ENCODE measurements at places on chromosomes 2 and 18.

DNA sequence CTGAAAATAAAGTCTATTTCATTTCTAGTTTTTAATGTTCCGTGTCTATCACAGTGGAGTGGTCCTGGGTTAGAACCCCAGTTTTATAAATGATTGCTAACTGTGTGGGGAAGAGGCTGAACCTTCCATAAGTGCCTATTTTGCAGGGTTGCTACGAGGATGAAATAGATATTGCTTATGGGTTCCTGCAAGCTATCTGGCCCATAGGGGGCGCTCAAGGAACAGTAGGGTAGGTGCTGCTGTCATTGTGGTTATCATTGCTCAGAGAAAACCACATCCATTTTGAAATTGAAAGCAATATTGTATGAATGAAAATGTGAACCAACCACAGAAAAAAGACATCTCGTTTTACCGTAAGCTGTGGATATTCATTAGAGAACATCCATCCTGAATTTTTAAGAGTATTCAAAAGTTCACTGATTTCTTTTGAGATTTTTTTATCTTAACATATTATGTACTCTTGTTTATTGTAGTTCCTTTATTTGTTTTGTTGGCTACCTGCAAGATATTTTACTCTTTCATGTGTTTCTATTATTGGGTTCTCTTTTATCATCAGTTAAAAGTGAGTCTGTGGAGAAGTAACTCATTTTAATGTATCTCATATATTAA lies 261.6 kb downstream of the NAPG start:
- peak; percentile 64 for DNase-seq

DNA sequence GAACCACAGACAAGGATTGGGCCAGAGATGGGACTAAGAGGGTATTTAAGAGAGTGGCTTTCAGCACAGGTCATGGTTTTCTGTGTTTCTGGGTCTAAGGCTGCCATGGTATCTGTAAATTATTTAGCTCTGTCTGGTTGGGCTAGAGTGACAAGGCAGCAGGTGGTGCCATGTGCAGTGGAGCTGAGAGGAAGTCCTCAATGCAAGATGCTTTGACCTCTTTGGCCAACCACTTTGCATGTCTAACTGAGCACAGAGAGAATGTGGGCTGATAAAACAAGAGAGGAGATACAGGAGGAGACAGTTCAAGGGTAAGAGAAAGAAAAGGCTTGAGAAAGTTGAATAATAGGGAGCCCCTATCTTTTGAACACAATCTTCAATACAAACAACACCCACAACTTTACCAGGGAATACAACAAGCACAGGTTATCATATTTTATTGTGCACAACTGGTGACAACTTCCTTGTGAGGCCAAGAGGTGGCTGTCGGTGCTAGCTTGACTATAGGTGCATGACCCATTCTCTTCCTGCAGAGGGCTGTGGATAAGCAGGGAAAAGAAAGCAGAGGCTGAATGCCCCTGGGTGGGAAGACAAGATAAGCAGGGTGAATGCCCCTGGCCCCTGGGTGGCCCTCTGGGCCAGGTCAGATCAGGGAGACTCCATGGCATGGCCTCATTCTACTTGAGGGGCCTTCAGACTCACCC lies 12.3 kb downstream of the FLACC1 start:
- no peak for DNase-seq

DNA sequence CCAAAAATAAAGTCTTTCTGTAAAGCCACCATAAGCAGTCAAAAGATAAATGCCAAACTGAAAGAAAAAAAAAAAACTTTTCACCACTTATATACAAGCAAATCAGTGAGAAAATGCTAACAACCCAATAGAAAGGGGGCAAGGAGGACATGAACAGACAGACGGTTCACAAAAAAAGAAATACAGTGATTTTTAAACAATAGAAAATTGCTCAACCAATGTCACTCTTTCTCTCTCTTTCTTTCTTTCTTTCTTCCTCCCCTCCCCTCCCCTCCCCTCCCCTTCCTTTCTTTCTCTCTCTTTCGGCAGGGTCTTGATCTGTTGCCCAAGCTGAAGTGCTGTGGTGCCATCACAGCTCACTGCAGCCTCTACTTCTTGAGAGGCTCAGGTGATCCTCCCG lies 28.8 kb upstream of the SPATA3 start:
- DNase-seq, result no peak

DNA sequence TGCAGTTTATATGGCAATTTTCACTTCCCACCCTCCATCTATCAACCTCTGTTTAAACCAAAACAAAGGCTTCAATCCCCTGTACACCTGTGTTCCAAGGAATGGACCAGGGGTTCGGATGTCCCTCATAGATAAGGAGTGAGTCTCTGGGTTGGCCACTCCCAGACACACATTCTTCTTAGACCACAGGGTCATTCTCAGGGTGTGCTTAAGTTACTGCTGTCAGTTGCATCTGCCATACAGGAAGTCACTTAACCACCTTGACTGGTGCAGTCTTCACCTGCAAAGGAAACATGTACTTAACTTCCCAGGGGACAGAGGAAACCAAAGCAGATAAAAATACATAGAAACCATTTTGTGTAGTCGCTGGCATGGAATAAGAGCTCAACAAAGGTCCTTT lies 151.0 kb upstream of the NDUFV2 start:
- no peak for DNase-seq

DNA sequence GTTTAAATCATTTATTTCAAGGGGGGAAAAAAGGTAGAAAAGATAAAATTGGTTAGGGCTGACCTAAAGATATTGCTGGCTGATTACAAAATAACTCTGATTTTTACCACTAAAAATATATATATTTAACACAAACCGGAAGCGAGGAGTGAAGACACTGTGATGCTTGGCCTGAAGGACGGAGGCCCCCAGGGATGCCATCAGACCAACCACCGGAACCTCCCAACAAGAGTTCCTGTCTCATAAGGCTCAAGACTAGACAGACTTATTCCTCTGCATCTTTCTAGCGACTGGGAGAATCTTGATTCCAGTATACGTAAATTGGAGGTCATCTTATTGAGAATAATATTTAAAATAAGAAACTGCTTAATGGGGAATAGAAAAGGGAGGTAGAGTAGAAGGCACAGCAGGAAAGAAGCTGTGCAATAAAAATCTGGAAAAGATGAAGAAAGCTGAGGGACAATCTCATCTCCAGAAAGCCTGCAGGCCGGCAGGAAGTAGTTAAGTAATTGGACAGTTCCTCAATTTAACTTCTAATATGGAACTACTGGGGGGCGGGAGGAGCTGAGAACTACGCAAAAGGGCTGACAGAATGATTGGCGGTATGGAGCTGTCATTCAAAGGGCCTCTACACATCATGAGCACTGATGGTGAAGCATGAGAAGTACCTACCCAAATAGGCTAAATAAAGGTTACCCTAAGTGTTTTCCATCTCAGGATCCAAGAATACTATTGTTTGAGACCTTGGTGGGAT lies 91.1 kb downstream of the DTNB start:
- no peak for DNase-seq

GRCh38 chr2:217054791-217055190 lies 194.9 kb upstream of the TNP1 start:
- DNase-seq, result no peak

- no peak for DNase-seq
These were observed 839 bp upstream of the GPR148 start for GRCh38 chr2:130728007-130728454.

- no peak for DNase-seq
These were observed 76.7 kb downstream of the RND3 start for GRCh38 chr2:150410809-150411208.

GRCh38 chr2:69936906-69937305 lies 22.0 kb downstream of the MXD1 start:
- no peak for DNase-seq

- no peak for DNase-seq
These were observed 208.7 kb downstream of the KCNE4 start for GRCh38 chr2:223260681-223261080.

DNA sequence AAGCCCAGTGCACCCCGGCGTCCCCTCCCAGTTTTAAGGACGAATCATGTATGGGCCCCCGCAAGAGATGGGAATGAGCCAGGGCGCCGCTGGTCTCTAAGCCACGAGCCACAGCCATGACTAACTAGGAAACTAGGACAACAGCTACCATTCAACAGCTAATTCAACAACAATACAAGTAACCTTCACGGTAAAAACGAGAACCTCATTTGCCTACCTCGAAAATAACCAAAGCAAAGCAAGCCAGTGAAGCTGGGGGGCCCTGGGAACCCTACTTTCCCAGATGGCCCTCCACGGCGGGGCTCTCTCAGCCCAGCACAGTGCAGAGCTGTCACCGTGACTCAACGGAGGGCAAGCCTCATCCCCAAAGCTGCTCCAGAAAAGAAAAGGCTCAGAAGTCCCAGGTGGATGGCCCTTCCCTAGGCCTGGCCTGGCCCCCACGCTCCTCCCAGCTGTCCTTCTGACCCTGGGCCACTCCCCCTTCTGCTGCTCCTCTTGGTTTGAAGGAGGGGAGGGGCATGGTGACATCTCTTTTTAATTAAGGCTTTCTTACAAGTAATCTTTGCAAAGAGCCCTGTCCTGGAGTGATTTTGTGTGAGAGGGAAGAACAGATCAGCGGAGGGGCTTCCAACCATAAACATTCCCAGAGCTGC lies 126.3 kb downstream of the HDAC4 start:
- no peak for DNase-seq

GRCh38 chr2:116676776-116677175 lies 1137.7 kb upstream of the DDX18 start:
- no peak for DNase-seq

- no peak for DNase-seq
These were observed 53.1 kb downstream of the FIGN start for GRCh38 chr2:163682695-163683094.

- no peak for DNase-seq
These were observed 119.0 kb upstream of the KLHL14 start for GRCh38 chr18:32891797-32892196.

DNA sequence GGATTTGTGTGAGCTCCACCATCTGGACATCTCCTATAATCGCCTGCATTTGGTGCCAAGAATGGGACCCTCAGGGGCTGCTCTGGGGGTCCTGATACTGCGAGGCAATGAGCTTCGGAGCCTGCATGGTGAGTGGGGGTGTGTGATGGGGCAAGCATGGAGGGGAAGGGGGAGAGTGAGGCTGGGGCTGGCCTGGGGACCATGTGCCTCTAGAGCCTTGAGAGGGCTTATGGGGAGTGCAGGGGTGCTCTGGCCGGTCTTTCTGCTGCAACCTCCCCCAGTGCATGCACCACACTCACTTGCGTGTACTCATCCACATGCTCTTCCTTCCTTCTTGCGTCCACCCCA lies 7.9 kb downstream of the STK11IP start:
- DNase-seq, result no peak

GRCh38 chr2:47054868-47055267 lies 100.2 kb downstream of the STPG4 start:
- no peak for DNase-seq

GRCh38 chr18:24656050-24656449 lies 195.6 kb downstream of the HRH4 start:
- DNase-seq, result no peak

- DNase-seq, result no peak
These were observed 135.2 kb downstream of the VWC2L start for GRCh38 chr2:214545898-214546542.

DNA sequence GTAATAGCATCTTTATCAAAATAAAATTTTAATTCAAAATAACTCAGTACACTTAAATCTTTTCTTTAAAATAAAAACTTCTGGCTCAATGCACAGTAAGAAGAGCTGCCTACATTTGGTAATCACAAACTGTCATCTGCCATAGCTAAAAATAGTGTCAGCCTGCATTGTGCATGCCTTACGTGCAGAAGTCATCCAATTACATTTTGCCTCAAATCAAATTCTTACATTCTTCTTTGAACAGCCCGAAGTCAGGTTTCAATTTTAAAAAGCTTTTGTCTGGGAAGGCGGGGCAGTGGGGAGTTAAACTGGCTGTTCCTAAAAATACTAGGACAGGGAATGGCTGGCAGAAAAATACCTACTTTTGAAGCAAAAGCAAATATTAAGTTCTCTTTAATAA lies 51.1 kb downstream of the RTN4 start:
- no peak for DNase-seq

DNA sequence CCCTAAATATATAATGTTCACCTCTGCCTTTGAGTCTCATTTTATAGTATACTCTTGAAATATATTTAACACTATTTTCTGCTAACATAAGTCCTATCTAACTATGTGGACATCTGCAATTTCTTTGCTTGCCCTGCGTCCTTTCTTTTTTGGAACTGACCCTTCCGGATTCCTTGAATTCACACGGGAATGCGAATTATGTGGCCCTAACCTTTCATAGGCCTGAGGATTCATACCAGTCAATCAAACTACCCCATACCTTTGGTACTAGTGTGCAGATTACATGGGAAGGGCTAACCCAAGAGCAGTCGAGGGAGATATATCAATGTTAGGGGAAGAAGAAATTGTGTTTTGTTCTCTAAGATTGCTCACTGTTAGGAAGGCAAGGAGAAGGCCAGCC lies 56.4 kb downstream of the NRXN1 start:
- no peak for DNase-seq

- no peak for DNase-seq
These were observed 106.8 kb downstream of the DNAH7 start for GRCh38 chr2:195961873-195962272.

DNA sequence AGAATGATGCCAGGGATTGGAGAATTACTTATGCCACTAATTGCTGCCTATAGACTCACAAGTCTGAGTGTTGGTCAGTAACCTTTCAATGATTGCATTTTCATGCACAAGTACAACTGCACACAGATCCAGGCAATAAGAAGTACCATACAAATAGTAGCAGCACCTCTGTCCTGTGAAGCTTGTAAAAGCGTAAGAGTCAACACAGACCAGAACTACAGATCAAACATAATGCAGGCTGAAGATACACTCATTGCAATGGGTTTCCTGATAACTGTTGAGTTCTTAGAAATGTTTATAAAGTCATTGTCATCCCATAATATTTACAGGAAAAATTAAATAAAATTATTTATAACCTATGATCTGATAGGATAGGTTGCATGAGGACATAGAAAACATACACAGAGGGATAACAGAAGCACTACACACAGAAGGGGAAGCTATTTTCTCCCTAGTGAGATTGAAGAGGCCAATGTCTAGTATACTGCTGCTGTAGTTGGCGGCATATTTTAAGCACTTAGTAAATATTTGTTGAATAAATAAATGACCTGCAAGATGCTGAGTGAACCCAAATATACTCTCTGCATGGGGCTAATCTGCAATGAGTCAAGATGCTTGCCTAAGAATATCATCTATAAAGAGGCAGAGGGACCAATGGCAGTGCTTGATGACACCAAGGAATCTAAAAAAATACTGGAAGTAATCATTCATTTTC lies 5.7 kb upstream of the PIK3C3 start:
- no peak for DNase-seq

GRCh38 chr18:21686282-21687105 lies 18.1 kb downstream of the ABHD3 start:
- DNase-seq, result no peak

GRCh38 chr2:72983500-72984161 lies 66.3 kb downstream of the EMX1 start:
- no peak for DNase-seq

- DNase-seq, result no peak
These were observed 7.4 kb downstream of the EPAS1 start for GRCh38 chr2:46304635-46305034.

DNA sequence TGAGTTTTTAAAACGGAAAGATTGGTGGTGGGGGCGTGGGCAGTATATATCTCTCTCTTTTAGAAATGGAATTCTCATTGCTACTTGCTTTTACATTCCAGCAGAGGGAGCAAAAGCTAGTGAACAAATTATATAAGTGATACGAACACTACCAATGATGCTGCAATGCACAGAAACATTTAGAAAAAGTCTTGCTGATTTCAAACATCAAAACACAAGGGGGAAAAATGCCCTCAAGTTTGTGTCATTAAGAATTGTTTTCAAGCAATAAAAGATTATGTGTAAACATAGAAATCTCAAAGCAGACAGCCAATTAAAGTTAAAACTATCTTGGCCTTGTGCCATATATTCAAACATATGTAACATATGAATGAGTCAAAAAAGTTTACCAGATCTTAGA lies 296.3 kb upstream of the KCNJ3 start:
- DNase-seq, result no peak

All from left ventricle myocardium inferior (tissue), 1 donor.